ENCODE measurements at places on chromosomes 4 and X.

GRCh38 chrX:47146936-47147859 lies 2.2 kb downstream of the RBM10 start:
- no peak for DNase-seq

- no peak for DNase-seq
These were observed 407.3 kb downstream of the PCDH18 start for GRCh38 chr4:137125011-137125410.

GRCh38 chrX:37350034-37350365 lies 836 bp downstream of the PRRG1 start:
- DNase-seq = no peak

DNA sequence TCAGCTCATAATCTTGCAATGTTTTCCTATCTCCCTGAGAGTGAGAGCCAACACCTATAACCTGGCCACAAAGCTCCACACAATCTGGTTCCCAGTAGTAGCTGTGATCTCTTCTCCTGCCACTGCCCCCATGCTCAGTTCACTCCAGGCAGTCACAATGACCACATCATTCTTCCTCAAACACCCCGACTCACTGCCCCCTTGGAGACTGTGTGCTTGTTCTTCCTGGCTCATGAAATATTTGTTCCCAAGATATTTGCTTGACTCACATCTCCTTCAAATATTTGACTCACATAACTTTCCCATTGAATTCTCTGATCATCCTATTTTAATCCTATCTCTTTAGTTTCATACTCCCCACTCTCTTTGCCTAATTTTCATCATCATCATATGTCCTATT lies 173.7 kb downstream of the AREG start:
- no peak for DNase-seq

GRCh38 chrX:43878906-43879526 lies 3.2 kb downstream of the MAOB start:
- no peak for DNase-seq

- no peak for DNase-seq
These were observed 156.6 kb upstream of the CTSO start for GRCh38 chr4:156109943-156110900.
